Germinal center (tissue), 1 donor: ENCODE measurements at places on chromosomes 12 and 14.

- DNase-seq, result no peak
Observed at GRCh38 chr14:94173471-94173884, 644 bp upstream of the PPP4R4 start.

- no peak for DNase-seq
Observed at GRCh38 chr12:123727878-123728277, 15.7 kb downstream of the ATP6V0A2 start.

DNA sequence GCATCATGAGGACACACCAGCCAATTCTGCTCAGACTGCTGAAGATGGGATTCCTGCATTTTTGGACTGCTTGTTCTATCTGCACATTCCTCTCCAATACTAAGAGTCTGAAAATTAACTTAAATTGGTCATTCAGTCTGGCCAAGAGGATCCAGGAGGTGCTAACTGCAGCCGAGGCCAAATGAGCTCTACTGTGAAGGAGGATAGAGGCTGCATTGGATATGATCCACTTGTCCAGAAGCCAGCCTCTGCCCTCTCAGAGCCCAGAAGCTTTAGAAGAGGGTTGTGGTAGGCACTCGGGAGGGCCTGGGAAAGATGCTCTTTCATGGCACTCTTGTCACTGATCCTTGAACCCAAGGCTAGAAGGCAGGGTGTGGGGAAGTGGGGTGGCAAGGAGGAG, 37.1 kb upstream of the PLEK2 start:
- DNase-seq, result no peak

DNA sequence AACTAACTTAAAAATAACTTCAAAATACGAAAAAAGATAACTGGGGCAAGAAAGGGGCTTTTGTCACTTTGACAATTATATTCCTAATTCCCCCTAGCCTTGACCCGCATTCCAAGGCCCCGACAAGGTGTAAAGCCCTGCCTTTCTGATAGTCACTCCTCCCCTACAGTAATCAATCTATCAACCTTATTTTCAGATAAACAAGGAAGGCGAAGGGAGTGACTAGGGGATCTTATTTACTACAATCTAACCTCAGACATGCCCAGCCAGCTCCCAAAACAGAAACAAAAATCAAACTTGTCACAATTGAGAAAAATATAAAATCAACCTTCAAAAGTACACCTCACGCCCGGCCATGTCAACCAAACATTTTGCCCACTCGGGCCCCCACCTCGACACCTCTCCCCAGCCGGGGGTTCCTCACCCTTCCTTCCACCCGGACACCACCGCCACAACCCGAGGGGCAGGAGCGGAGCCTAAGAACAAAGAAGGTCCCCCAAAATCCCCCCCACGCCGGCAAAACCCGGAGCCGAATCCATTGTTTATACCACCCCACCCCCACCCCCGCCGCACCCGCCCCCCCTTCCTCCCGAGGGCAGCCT, 562 bp downstream of the ZFYVE1 start:
- no peak for DNase-seq

DNA sequence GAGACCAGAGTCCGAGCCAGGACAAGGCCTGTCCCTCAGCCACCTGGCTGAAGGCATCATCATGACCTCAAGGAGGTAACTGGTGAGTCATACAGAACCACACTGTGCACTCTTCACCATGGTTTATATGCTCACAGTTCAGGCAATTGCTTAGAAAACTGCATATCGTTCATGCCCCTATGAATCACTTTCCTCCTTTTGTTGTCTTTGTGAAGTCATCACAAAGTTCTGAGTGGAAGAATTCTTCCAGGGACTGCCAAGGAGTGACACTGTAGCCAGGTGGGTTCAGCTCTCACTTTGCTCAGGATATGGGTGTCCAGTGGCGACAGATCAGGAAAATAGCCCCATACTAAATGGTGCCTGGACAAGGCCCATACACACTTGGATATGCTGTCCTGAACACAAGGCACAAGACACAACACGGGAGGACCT, 92.5 kb downstream of the DPF3 start:
- DNase-seq, result no peak

- DNase-seq, result no peak
Observed at GRCh38 chr14:53948205-53948884, 8.3 kb downstream of the BMP4 start.
